ENCODE measurements at places on chromosomes 5 and 9.

- no peak for DNase-seq
These were observed 125.8 kb downstream of the ZNF354C start for GRCh38 chr5:179185941-179186411.

DNA sequence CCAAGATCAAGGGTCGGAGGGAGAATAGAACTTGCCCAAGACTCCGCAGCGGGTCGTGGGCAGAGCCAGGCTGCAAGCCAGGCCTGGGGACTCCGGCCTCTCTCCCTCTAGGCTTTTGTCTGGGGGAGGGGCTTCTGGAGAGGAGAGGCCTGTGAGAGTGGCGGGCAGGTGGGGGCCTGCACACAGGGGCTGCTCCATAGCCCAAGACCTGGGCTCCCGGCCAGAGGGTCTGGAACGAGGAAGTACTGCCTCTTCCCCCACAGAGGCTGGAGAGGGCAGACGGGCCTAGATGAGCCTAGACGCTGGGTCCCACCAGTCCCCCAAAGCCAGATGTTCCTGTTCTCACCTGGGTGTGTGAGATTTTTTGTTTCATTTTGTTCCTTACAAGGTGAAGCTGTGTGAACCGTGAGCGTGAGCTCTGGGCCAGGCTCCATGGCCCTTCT is 5.2 kb upstream of the ST6GALNAC6 start:
- DNase-seq: no peak

DNA sequence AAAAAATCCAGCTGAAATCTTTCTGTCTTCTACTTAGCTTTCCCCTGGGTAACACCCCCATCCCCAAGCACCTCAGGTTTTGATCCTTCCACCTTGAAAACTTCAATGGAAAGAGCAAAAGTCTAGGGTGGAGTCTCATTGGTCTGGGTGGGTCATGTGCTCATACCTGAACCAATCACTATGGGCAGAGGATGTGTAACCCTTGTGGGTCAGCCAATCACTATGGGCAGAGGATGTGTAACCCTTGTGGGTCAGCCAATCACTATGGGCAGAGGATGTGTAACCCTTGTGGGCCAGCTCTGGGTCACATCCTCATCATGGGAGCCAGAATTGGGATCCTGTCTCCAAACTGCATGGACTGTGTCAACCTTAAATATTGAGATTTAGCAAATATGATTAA is 18.5 kb downstream of the NAIF1 start:
- DNase-seq: no peak

GRCh38 chr5:174775081-174775480 is 50.7 kb downstream of the MSX2 start:
- no peak for DNase-seq

- no peak for DNase-seq
These were observed 444.8 kb downstream of the ARHGEF28 start for GRCh38 chr5:74070766-74071165.

GRCh38 chr9:83501565-83501964 is 36.6 kb downstream of the FRMD3 start:
- DNase-seq: no peak

DNA sequence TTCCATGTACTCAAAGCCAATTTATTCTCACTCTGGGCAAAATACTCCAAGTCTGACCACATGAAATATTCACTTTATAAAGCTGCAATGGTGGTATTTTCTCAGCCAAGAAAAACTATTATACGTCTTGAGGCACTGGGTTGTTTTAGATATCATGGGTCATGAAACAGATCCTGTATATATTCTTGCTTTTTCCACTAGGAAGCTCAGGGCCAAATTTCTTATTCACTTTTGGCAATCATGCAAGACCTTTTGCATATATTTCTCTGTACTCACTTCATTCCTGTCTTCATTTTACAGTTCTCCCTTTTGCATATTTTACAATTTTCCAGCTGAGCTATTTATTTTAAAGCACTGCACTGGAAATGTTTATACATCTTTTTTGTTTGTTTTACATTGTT is 49.8 kb downstream of the GABBR2 start:
- DNase-seq: no peak

GRCh38 chr9:37550781-37551180 is 25.4 kb downstream of the FBXO10 start:
- DNase-seq: no peak

GRCh38 chr5:72188166-72188565 is 80.9 kb downstream of the MAP1B start:
- no peak for DNase-seq

DNA sequence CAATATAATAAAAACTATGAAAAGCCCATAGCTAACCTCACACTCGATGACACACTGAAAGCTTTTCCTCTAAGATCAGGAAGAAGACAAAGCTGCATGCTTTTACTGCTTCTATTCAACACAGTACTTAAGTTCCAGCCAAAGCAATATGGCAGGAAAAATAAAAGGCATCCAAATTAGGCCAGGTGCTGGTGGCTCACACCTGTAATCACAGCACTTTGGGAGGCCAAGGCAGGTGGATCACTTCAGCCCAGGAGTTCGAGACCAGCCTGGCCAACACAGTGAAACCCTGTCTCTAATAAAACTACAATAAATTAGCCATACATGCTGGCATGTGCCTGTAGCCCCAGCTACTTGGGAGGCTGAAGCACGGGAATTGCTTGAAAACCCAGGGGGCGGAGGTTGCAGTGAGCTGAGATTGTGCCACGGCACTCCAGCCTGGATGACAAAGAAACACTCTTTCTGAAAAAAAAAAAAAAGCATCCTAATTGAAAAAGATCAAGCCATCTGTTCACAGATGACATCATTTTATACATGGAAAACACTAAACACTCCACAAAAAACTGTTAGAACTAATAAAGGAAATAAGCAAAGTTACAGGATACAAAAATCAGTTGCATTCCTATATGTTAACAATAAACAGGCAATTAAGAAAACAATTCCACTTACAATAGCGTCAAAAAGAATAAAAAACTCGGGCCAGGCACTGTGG is 17.9 kb downstream of the ZFR start:
- no peak for DNase-seq

DNA sequence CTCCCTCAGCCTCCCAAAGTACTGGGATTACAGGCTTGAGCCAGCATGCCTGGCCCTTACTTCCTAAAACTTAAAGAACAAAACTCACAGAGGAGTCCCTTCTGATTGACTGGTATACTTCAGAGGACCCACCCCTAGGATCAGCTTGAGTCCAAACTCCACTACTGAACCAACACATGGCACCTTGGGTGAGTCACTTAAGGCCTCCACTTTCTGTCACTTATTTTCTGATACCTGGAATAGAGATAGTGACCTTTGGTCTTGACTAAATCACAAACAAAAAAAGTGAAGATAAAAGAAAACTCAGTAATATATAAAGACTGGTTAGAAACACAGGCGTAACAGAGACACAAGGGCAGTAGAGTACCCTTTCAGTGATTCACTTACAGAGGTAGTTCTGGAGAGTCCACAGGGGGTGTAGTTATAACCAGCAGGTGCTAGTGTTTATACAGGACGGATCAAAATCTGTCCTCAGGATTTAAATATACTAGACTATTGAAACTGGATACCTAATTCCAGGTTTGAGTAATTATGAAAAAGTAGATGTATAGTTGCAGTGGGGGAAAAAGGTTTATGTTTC is 274.3 kb upstream of the ANKRD55 start:
- DNase-seq: no peak

DNA sequence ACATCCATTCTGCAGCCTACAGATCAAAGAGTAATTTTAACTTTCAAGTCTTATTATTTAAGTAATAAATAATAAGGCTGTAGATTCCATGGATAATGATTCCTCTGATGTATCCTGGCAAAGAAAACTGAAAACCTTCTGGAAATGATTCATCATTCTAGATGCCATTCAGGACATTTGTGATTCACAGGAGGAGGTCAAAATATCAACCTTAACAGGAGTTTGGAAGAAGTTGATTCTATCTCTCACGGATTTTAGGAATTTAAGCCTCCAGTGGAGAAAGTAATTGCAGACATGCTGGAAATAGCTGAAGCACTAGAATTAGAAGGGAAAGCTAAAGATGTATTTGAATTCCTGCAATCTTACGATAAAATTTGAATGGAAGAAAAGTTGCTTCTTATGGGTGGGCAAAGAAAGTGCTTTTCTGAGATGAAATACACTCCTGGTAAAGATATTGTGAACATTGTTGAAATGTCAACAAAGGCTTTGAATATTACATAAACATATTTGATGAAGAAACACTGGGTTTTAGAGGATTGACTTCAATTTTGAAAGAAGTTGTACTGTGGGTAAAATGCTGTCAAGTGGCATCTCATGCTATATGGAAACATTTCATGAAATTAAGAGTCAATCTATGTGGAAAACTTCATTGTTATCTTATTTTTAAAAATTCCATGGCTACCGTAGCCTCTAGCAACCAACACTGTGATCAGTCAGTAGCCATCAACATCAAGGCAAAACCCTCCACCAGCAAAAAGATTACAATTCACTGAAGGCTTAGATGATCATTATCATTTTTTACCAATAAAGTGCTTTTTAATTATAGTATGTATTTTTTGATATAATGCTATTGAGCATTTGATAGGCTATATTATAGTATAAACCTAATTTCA is 1141.0 kb downstream of the CDH12 start:
- no peak for DNase-seq

DNA sequence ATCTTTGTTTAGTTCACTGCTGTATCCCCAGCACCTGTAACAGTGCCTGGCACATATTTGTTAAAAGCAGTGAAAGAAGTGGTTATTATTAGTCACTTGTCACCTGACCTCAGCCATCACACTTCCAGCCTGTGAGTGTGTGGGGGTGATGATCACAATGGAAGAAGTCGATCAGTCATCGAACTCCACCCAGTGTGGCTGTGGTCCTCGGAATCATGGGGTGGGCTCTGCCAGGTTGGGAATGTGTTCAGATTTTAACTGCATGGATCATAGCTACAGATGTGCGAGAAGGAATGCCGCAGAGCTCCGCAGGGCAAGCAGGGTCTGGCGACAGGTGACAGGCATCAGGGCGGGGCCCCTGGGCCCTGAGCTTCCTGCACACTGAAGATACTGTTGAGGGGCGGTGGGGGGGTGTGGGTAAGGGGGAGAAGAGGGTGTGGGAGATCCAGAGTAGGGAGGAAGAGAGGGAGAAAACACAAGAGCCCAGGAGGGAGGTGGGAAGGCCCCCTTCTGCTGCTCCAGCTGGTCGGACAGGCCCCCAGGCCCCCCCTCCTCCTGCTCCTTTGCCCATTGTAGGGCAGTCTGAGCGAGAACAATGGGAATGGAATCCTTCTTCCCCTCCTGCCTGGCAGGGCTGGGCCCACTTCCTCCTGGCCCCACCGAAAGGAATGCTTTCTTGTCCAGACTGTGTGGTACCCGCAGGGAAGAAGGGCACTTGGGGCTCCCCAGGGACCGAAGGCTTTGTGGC is 89.6 kb downstream of the SPRY4 start:
- DNase-seq: no peak

DNA sequence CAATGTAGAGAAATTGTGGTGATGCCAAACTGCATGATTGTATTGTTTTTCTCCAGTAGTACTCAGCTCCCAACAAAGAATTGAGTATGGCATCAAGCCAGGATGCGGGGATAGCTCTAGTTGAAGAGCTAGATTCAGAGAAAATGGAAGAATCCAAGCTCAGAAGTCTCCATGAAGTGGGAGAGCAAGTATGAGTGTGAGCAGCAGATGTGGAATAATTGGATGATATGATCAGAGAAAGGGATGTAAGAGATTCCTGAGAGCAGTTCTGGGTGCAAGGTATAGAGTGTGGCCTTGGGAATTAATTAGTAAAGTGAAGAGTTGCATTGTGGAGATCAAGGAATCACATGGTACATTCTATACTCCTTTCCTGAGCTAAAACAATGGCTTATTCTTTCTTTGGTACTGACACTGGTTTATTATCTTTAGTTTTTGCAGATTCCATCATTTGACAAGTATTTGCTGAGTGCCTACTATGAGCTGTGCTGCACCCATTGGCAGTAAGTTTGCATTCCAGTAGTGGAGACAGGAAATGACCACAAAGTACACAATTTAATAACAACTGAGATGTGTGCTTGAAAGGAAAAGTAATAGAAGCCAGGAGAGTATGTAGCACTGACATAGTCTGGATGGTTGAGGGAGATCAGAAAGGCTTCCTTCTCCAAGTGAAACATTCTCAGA is 177.1 kb downstream of the CPLANE1 start:
- peak; percentile 12 for DNase-seq

GRCh38 chr9:133786907-133787753 is 49.0 kb upstream of the SARDH start:
- DNase-seq: no peak

DNA sequence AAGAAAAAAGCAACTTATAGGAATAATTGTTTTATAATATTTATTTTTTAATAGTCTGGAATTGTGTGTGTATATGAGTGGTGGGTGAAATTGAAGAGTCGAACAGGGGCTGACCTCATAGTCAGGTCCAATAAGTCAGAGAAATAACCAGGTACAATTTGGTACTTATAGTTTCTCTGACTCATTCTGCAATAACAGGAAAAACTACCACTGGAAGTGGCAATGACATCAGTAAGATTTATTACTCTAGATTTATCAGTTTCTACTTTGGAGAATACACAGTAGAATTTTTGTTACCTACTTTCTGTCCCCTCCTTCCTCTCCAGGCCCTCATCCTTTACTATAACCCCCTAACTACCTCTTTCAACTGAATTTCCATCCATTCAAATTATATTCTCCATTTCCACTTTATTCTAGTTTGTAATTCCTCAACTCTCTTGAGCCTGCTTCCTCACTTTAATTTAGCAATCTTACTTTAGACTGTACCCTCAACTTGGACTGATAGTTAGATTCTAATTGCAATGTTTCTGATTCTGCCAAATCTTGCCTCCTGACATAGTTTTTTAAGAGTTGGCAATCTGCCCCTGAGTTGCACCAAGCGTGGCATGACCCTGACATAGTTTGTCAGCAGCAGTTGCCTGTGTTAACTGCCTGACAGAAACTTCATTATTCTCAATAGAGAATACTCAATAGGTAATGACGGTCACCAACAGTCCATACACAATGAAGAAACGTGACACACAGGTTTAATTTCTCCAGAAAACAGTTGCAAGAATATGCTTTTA is 475.3 kb upstream of the RIOK2 start:
- peak; percentile 7 for DNase-seq

DNA sequence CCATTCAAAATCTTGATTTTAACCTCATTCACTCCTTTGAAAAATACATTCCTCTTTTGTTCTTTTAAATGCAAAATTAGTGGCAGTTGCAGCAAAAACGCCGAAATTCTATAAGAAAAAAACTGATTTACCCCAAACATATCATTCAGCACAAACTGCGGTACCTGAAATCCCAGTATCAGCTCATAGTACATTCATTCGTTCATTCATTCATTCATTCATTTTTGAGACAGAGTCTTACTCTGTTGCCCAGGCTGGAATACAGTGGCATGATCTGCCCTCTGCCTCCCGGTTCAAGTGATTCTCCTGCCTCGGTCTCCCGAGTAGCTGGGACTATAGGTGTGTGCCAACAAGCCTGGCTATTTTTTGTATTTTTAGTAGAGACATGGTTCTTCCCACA is 20.4 kb downstream of the FBLL1 start:
- DNase-seq: no peak

DNA sequence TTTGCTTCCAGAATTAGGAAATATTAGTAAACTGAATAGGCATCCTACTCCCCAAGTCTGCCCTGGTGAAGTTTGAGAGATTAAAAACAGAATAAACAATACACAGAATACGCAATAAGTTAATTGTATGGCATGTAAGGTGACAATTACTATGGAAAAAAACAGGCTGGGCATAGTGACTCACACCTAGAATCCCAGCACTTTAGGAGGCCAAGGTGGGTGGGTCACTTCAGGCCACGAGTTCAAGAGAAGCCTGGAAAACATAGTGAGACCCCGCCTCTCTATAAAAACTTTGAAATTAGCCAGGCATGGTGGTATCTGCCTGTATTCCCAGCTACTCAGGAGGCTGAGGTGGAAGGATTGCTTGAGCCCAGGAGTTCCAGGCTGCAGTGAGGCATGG is 64.2 kb upstream of the SUSD1 start:
- DNase-seq: no peak

Measured in retinal pigment epithelial cell (primary cell).